ENCODE measurements at places on chromosomes 16 and 17.

DNA sequence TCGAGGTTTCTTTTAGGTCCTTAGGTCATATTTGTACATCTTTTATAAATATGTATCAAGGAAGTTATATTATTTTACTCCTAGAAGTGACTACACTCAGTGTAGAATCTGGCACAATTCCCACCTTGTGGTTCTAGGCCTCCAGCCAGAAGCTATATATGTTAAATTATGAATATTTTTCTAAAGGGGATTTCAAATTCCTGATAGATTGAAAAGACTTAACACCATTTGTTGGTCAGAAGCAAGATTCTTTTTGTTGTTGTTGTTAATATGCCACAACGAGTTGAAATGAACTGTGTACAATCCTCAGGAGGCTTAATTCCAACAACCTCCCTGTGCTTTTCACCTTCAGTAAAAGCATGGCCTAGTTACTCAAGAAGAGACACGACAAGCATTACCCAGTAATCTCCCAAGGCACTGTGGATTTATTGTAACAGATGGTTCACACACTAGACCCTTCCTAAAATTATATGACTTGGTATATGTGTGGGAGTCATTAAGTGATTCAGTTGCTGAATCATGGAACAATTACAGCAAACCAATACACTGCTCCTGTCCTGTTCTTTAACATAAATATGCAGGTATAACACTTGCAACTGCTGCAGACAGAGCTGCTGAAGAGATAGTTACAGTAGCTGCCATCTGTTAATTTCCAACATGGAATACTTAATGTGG is 964.4 kb upstream of the GOT2 start:
- no peak for DNase-seq

- no peak for DNase-seq
These were observed 673.2 kb upstream of the SOX9 start for GRCh38 chr17:71447644-71448043.

DNA sequence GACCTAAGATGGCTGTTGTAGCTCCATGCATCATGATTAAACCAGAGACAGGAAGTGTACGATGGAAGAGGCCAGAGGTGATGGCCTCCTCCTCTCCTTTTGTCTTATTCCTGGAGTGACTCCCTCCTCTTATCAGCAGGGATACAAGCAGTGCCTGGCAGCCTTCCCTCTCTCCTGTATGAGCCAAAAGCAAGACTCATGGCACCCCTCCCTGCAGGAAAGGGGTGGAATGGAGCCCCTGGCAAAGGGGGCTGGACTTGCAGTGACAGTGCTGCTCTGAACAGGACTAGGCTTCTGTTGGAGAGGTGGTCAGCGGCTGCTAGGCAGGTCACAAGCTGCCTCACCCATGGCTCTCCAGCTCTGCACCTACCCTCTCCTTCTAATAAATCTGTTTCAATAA is 8.4 kb downstream of the TXNL4B start:
- no peak for DNase-seq

DNA sequence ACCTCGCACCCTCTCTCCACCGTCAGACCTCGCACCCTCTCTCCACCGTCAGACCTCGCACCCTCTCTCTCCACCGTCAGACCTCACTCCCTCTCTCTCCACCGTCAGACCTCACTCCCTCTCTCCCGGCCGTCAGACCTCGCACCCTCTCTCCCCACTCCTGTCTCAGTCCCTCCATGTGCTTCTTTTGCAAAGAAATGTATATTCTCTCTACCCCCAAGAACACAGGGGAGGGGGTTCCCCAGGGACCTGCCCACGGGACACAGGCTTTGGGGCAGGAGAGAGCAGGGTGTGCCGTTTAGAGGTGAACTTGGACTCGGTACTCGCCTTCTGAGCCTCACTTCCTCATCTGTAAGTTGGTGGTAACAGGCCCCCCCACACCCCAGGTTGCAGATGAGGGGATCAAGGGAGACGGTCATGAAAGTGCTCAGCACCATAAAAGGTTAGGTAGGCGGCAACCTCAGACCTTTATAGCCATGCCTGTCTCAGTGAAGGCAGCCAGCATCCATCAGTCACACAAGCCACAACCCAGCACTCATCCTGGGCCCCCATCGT is 63.7 kb downstream of the RPH3AL start:
- no peak for DNase-seq

DNA sequence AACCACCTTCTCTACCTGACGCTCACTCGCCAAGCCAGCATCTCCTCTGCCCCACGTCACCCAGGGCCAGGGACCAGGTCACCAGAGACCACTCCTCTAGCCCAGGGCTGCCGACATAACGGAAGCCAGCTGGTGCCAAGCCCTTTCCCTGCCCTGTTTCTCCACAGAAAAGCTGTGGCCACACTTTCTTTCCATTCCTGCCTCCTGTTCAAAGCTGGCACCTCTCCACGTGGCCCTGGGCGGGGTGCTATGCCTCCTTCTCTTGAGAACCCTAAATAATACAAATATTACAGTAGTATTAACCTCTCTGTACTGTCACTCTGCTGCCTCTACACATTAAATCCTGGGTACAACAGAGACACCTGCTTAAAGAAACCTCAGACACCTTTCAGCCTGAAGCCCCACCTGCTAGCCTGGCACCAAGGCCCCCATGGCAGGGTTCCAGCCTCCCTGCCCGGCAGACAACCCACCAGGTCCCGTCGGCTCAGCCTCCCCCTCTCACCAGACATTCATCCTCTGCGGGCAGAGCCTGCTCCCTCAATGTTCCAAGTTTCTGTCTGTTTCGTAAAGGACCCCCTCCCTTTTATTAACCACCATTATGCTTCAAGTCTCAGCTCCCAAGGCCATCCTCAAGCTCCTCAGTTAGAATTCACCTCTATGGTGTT is 62.3 kb downstream of the TIMM22 start:
- no peak for DNase-seq

DNA sequence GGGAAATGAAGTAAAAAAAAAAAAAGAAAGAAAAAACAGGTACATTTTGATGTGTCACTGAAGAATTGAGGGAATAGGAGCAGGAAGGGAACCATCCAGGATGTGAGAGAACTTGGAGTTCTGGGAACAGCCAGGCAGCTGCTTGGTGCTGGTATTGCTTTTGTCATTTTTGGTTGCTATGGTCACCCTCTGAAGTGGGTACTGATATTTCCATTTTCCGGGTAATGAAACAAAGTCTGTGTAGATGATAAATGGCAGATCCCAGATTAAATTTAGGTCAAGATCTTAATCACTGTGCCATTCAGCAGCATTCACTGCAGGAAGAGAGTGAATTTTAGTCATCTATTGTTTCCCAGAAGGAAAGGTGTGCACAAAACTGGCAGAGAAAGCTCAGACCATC is 93.6 kb downstream of the ABCA8 start:
- DNase-seq, result no peak

- DNase-seq, result no peak
These were observed 152.2 kb downstream of the SNX11 start for GRCh38 chr17:48259694-48260291.

GRCh38 chr16:56272583-56272894 is 81.2 kb downstream of the GNAO1 start:
- DNase-seq, result no peak

- no peak for DNase-seq
These were observed 199.8 kb downstream of the CYLD start for GRCh38 chr16:50941681-50942080.

GRCh38 chr17:79796444-79796762 is 474 bp downstream of the CBX8 start:
- no peak for DNase-seq

DNA sequence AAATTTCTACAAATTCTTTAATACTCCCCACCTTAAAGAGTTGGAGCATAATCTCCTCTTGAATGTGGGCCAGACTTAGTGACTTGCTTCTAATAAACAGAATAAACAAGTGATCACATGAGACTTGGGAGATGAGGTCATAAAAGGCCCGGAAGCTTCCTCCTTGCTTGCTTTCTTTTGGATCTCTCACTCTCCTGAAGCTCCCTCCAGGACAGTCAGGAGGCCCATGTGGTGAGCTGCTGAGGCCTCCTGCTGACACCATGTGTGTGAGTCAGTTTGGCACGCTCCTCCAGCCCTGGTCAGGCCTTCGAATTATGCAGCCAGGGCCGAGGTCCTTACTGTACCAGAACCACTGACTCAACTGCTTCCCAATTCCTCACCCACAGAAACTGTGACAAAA is 53.2 kb downstream of the NDEL1 start:
- no peak for DNase-seq

GRCh38 chr17:31843070-31843745 is 15.8 kb downstream of the COPRS start:
- DNase-seq, result no peak

DNA sequence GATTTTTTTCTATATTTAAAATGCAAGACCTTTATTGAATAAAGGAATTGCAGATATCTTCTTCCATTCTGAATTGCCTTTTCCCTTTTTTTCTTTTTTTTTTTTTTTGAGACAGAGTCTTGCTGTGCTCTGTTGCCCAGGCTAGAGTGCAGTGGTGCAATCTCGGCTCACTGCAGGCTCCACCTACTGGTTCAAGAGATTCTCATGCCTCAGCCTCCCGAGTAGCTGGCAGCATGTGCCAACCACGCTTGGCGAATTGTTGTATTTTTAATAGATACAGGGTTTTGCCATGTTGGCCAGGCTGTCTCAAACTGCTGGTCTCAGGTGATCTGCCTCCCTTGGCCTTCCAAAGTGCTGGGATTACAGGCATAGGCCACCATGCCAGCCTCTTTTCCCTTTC is 151.5 kb downstream of the CEP112 start:
- no peak for DNase-seq

DNA sequence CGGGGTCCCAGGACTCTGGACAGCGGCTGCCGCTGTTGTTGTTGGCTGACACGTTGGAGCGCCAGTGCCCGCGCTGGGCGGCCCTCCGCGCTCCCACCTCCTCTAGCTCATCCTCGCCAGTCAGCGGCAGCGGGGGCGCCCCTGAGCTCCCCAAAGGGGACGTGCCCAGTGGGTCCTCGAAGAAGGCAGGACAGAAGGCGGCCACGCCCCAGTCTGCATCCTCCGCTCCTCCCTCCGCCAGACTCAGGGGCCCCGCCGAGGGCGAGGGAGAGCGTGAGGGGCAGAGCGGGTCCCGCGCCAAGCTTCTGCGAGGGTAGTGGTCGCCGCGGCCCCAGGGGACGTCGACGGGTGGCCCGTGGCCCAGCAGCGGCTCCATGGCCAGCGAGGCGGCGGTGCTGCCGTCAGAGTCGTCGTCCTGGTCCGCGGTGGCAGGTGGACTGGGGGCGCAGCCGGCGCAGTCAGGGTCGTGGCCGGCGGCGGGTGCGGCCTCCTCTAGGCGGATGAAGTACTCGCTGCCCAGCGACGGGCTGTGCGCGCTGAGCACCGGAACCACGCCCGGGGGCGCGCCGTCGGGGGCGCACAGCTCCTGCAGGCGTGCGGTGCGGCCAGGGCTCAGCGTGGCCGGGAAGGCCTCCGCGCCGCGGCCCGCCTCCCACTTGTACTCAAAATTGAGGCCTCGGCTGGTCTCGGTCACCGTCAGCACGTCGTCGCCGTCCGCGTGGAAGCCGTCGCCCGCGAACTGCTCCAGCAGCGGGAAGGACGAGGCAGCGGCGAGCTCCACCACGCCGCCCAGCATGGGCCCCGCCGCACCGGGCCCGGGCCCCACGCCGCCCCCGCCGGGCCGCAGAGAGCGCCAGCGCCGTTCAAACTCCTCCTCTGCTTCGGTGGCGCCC is 43.2 kb upstream of the PVALEF start:
- no peak for DNase-seq

DNA sequence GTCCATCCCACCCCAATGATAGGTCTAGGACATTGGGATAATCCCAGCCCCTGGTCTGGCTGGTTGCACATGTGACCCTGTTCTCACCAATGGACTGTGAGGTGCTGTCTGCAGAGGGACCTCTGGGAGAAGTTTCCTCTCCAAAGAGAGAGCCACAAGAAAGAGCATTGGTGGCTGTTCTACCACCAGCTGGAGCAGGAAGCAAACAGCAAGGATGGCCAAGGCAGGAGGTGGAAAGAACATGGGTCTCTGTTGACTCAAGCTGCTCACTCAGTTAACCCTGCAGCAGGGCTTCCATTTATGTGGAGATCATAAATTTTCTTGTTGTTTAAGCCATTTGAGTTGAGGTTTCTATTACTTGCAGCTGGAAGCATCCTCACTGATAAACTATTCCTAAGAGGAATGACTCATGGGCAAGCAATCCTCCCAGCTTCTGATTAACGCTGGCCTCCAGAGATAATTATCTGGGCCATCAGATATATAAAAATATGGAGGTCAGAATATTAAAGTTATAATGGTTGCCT is 52.6 kb downstream of the CYB5B start:
- no peak for DNase-seq

DNA sequence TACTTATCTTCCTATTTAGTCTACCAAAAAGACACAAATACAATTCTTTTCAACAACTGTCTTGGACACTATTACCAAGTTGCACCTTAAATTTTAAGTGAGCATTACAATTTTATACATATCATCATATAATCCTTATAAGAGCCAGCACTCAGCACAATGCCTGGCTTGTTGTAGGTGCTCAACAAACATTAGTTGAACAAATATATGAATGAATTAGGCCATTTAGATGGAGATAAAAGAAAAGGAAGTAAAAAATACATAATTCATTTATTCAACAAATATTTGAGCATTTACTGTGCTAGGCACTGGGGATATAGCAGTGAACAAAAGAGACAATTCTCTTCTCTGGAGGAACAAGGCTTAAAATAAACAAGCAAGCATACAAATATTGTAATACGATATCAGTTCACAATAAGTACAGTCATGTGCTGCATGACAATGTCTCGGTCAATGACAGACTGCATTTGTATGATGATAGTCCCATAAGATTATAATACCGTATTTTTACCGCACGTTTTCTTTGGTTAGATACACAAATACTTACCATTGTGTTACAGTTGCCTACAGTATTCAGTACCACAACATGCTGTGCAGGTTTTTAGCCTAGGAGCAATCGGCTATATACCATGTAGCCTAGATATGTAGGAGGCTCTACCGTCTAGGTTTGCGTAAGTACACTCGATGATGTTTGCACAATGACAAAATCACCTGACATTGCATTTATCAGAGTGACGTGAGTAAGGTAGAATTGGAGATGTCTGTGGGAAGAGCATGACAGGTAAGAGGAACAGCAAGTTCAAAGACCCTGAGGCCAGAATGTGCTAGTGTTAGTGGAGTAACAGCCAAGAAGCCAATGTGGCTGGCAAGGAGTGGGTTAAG is 86.4 kb upstream of the HS3ST2 start:
- DNase-seq, result no peak
